ENCODE measurements at places on chromosomes 2 and 18. TPM values are rescaled to one million over a fixed set of nuclear protein-coding genes. Genes with fewer than 3 reads are reported as not detected.

Gene ANKAR
- total RNA-seq, result 7.3 TPM

Gene LIPG
- 53.2 TPM for total RNA-seq

Gene PDE1A
- total RNA-seq, result 28.2 TPM

Gene GALNT3
- 2.7 TPM for total RNA-seq

Gene CNTNAP5
- not detected for total RNA-seq

Gene EGR4
- not detected for total RNA-seq

Gene COL5A2
- 66.9 TPM for total RNA-seq
